ENCODE measurements at places on chromosomes 4 and X.

- no peak for DNase-seq
Observed at GRCh38 chr4:13912436-13912925, 285.0 kb upstream of the BOD1L1 start.

DNA sequence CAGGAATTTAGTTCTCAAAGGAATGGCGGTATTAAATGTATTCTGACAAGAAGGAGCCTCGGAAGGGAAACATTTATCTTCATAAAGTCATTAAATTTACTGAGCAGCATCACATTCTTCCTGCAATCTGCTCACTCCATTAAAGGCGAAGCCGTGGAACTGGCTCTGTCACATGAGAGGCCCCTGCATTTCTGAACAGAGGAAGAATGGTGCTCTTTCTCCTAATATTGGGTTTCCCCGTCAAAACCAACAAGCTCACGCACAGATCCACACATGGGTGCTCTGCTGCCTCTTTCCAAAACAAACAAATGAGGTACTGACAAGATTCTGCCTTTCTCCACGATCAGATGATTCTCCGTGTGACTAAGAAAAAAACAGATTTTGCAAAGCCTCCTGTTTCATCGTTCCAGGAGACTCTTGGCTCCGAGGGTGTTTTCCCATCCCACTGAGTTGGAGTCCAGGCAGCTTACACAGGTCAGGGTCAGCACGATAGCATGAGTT is 191.2 kb downstream of the IDS start:
- no peak for DNase-seq

DNA sequence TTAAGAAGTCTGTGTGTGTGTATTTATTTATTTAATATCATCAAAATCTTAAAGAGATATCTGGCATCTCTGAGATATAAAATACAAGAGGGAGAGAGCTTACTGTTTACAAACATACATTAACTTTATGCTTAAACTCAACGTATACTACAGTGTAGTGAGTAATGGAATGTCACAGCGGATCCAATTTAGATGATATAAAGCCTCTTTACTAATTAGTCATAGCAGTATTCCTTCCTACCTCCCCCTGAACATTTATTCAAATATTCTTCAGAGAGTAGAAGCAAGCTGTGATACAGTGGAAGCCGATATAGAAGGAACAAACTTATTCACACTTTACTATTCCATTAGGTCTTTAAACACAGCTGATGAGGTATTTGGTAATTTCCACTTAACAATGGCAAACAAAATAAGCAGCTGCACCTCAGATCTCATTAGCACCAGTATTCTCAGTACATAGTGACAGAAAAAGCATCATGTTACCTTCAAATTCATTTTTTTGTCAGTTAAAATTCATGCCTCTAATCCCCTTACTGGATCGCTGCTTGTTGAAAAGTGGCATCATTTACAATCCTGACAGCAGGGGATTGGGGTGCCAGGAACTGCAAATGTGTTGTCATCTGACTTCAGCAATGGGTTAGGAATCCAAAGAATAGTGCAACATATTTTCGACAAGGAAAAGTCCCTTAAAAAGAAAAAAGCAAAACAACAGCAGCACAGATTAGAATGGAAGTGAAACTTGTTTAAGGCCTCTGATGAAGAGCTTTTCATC is 658.7 kb upstream of the EPHA5 start:
- no peak for DNase-seq

DNA sequence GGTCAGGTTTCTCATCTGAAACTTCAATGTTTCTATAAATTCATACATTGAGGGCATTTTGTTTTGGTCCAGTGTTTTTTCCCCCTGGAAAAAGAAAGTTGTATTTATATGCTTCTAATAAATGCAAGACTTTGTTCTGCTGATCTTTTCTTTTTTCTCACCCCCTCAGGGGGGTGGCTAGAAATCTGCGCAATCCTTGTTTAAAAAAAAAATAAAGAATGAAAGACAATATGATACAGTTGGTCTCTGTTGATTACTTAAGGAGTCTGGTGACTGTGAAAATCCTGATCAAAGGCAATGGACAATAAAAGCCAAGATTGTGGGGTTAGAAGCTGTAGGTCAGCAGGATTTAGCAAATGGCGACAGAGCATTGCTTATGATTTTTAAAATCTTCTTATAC is 180.5 kb downstream of the KIT start:
- no peak for DNase-seq

- DNase-seq, result no peak
Observed at GRCh38 chr4:56226579-56226978, 160.7 kb downstream of the AASDH start.

- DNase-seq, result no peak
Observed at GRCh38 chr4:70902577-70903290, 565 bp downstream of the MOB1B start.

- no peak for DNase-seq
Observed at GRCh38 chrX:39665830-39666518, 431.8 kb downstream of the BCOR start.

GRCh38 chr4:173492315-173492714 is 37.7 kb downstream of the HAND2 start:
- DNase-seq, result no peak

DNA sequence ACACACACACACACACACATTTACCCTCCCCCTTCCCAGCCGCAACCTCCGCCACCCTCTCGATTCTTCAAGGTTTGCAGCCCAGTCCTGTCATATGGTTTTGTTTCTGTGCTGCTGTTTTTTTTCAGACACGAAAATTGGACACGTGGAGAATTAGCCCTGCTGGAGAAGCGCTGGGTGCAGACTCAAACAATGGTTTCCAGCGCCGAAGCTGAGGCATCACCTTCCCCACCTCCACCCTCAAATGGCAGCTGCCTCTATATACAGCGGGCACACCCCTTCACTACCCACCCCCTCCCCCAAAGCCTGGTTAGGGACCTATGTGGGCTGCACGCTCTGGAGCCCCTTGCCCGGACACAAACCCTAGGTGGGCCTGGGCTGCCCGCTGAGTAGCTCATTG is 87.9 kb downstream of the BCOR start:
- no peak for DNase-seq

- no peak for DNase-seq
Observed at GRCh38 chr4:112951362-112952312, 97.8 kb upstream of the ANK2 start.

DNA sequence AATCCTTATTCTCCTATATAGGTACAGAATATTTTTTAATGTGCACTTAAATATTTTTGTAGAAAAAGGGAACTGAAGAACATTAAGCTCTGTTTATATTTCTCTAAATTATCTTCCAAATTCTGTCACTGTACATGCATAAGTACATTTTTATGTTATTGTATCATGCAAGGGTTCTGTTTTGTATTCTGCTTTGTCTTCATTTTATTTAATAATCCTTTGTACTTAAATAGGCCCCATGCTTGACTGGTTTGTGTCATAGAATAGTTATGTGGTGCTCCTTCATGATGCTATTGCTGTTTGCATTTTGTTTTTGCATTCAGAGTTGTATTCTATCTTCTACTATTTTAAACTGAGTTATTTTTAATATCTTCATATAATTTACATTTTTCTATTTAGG is 111.9 kb upstream of the EDNRA start:
- no peak for DNase-seq

Measured in activated CD8-positive, alpha-beta memory T cell treated with anti-CD3 and anti-CD28 coated beads for 24 hours (primary cell).